ENCODE measurements at places on chromosomes 5 and 9.

DNA sequence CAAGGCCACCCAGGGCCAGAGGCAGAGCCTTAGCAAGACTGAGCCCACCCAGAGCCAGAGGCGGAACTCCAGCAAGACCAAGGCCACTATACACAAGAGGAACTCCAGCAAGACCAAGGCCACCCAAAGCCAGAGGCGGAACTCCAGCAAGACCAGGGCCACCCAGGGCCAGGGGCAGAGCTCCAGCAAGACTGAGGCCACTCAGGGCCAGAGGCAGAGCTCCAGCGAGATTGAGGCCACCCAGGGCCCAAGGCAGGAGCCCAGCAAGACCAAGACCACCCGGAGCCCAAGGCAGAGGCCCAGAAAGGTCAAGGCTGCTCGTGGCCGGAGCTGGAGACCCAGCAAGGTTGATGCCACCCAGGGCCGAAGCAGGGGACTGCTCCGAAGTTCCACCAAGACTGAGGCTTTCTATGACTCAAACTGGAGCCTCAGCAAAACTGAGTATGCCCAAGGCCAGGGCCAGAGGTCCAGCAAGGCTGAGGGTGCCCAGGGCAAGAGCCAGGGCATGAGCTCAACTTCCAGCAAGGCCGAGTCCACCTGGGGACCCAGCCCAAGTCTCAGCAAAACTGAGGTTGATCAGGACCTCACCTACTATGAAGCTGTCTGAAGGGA is 4.2 kb downstream of the TOR2A start:
- DNase-seq, result no peak

GRCh38 chr5:171367424-171368370 is 20.0 kb upstream of the NPM1 start:
- no peak for DNase-seq

- no peak for DNase-seq
Measured at GRCh38 chr9:16535555-16535954, 334.9 kb downstream of the BNC2 start.

GRCh38 chr9:133807818-133808217 is 69.7 kb upstream of the SARDH start:
- DNase-seq, result no peak

- peak; percentile 23 for DNase-seq
Measured at GRCh38 chr9:115524453-115525059, 406.6 kb upstream of the TNC start.

GRCh38 chr5:107486489-107486888 is 184.2 kb downstream of the EFNA5 start:
- DNase-seq, result no peak

DNA sequence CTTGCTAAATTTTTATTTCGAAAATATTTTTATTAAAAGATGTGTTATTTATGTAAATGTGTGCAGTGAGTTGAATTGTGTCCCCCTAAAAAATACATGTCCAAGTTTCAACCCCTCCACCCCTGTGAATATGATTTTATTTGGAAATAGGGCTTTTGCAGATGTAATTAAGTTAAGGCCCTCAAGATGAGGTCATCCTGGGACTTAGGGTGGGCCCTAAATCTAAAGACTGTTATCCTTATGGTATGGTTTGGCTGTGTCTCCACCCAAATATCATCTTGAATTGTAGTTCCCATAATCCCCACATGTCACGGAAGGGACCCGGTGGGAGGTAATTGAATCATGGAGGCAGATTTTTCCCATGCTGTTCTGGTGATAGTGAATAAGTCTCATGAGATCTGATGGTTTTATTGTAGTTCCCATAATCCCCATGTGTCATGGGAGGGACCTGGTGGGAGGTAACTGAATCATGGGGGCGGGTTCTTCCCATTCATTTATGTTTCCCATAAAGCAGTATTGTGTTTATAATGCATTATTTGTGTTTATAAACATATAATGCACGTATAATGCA is 1.5 kb upstream of the TMED7 start:
- no peak for DNase-seq

GRCh38 chr5:118522626-118523025 is 465.7 kb downstream of the DTWD2 start:
- DNase-seq, result no peak

DNA sequence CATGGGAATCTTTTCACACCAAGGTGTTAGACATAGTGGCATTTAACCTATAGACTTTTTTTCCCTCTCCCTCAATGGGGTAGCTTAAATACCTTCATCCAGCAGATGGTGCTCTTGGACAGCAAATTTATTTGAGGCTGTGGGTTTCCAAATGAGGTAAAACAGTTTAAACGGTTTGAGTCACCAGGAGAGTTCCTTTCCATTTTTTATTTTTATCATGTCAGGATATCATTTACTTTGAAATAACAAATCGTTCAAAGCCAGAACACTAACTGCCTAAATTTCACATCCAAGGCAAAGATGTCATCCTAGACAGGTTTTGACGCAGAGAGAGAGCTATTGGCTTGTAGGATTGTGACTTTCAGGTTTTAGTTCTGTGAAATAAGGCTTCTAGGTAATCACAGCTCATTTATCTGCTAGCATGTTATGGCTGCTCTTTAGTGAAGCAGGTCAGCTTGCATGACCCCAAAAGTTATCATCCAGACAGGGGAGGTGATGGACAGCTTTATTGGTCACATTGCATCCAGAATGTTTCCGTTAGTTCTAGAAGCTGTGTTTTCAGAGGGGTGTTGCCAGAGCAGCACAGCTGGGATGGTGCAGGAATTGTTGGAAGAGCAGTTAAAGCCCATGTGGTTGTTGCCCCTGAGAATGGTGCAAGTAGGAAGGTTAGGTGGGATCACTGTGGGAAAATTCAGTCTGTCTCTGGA is 69.8 kb downstream of the KDM4C start:
- DNase-seq, result no peak

GRCh38 chr9:129204840-129205239 is 26.8 kb upstream of the IER5L start:
- no peak for DNase-seq

GRCh38 chr9:34501889-34502425 is 20.8 kb downstream of the ENHO start:
- peak; percentile 94 for DNase-seq

- DNase-seq, result no peak
Measured at GRCh38 chr5:122772446-122772845, 2.4 kb upstream of the SNX2 start.

DNA sequence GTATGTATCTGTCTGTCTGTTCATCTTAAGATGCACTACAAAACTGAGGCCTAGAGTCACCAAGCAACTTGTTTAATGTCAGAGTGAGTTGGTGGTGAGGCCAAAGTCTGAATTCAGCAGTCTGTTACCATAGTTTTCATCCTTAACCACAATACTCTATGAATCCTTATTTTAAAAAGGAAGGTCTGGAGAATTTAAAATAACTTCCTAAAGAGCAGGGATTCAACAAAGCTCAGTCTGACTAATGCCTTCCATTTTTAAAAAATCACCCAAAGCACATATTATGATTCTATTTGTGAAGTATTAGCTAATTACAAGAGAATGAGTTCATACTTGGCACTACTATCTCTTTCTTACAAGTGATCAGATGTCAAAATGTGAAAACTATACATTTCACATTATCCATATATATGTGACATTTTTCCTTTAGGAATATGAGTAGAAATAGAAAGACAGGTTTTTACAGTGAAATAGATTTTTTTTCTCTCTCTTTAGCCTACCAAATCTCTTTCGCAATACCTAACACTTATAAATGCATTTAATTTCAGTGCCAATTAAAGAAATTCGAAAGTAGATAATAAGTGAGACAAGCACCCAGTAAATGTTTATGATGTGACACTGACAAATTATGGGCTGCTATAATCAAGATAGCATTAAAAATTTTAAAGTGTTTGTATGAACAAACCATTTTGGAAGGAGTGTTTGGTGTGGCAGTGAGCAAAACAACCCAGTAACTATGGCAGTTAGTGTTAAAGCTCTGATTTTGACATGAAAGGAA is 102.3 kb upstream of the CDKN2B start:
- DNase-seq, result no peak

DNA sequence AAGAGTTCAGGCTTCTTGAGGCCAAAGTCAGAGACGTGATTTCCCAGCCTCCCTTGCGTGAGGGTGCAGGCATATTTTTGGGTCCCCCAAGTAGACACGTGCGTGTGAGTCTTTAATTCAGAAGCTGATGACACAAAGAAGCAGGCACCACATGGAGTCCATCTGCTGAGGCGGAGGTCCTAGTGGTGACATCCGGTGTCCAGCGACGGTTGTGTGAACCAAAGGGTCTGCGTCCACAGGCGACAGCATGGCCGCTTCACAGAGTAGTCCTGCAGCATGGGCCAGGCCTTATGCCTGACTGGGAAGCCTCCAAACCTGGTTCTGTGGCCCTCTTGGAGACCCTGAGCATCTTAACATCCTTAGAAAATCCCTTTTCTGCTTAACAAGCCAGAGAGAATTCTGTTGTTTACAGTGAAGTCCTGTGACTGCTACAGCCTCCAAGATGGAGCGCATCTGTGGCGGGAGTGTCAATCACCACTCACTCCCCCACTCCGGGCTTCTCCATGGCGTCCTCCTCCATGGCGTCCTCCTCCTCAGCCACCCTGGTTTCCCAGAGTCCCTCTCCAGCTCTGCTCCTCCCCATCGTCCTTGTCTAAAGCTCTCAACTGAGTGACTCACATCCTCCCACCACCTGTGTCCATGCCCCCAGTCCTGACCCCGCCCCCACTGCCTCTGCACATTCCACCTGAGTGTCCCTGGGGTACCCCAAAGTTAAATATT is 133.8 kb downstream of the PAX5 start:
- no peak for DNase-seq

DNA sequence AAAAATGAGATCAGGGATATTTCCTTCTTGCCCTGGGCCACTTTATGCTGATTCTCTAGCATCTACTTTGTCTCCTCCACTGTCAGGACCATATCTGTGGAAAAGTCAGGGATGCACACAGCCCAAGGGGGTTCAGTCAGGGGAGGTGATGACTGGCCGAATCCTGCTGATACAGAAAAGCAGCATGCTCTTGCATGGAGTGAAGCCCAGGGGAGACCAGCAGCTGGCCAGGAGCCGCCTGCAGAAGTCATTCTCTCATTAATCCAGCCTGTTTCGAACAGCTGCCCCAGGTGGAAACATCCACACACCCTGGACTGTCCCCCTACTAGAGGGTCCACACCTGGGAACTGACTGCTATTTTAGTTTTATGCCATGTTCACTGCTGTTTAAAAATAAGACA is 177.1 kb downstream of the ATP10B start:
- no peak for DNase-seq

Data from posterior cingulate gyrus (tissue), 11 donors.